H54 (cell line): ENCODE measurements at places on chromosomes 12 and 14.
A peak's percentile ranks its signal among the peaks of the same experiment; 100 is the strongest.

- DNase-seq = no peak
Observed at GRCh38 chr14:69318901-69319475, 59.0 kb downstream of the GALNT16 start.

- DNase-seq = no peak
Observed at GRCh38 chr14:80378084-80378690, 166.9 kb upstream of the DIO2 start.

DNA sequence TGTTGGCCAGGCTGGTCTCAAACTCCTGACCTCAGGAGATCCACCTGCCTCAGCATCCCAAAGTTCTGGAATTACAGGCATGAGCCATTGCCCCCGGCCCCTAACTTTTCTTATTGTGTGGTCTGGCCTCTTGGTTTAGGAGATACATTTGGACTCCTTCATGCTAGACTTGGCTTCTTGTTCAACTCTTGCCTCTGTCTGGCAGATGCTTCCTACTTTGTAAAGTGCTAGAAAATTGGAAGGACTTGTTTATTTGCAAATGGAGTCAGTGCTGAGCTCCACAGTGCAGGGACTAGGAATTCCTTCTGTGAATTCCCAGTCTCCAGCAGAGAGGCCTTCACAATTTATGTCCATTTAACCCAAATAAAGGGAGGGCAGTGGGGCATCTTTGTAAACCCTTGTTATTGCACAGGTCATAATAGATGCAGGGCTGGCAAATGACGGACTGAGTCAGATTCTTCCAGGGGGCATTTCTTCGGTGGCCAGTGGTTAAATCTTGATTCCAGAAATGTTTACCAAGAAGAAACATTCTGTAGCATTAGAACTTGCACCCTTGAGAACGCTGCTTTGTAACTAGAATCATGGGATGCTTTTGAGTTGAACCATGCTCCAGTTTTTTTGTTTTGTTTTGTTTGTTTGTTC, 73.8 kb upstream of the TBX3 start:
- DNase-seq = no peak

- DNase-seq = no peak
Observed at GRCh38 chr12:13443498-13443897, 247.0 kb downstream of the EMP1 start.

DNA sequence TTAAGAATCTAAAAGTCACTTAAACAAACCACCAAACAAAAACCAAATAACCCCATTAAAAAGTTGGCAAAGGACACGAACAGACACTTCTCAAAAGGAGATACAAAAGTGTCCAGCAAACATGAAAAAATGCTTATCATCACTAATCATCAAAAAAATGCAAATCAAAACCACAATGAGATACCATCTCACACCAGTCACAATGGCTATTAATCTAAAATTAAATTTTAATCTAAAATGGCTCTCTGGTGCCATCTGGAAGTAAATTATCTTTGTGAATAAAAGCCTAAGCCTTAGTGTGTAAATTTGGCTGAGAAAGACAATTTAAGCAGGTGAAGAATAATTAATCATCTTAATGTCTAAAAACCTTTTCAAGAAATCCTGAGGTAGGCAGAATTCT, 204.5 kb upstream of the PPFIA2 start:
- no peak for DNase-seq

DNA sequence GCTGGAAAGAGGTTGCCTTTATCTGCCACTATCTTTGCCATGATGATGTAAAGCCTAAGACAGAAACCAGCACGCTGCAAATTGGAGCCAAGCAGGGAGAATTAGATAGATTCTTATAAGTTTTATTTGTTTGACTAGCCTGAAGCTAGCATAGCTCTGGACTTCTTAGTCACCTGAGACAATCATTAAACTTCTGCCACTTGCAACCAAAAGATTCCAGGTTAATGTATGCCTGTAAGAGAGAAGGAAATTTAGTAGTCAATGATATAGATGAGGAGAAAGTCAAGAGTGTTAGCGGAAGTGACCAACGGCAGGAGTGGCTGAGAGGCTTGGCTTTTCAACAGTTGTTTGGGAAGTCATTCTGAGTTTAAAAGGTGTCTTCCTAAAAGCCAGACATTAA, 1106.6 kb downstream of the VRK1 start:
- DNase-seq = no peak

DNA sequence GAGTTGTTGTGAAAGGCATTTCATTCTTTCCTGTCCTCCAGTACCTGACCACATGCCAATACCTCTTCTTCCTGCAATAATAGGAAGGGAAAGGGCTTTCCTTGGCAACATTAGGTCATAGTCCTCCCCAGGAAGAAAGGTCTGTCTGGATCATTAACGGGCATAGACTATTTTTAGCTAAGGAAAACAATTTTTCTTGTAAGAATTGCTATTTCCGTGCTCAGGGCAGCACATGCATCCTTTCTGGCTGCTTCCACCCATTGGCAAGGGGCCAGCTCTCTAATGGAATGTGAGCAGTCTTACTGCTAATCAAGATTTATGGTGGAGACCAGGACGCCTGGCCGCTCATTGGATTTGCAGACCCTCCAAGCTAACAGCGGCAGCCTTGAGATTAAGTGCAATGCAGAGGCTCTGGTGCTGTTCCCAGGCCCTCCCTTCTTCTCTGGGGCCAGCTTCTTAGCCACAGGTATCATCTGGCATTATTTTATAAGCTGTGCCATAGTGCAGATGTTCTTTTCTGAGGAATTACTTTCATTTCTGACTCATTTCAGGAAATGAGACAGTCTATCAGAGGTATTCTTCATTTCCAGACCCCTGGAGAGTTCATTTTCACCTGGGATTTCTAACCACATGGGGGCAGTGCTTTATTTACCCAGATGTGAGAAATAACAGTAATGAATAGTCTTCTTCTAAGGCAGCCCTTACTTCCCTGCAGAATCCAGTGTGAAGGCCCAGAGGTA, 52.9 kb downstream of the ANO6 start:
- peak; percentile 24 for DNase-seq

DNA sequence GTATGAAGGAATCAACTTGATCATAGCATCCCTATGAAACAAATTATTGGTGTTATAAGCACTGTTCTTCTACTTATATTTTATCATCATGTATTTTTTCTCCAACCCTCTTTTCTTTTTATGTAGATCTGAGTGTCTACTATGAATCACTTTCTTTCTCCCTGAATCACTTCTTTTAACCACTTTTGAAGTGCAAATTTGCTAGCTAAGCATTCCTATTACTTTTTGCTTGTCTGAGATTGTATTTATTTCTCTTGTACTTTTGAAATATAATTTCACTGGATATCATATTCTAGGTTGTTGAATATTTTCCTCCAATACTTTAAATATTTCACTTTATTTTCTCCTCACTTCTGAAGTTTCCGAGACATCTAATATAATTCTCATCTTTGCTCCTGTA, 1282.3 kb upstream of the FLRT2 start:
- no peak for DNase-seq

GRCh38 chr14:64702493-64703394, 1.5 kb upstream of the PLEKHG3 start:
- no peak for DNase-seq

- no peak for DNase-seq
Observed at GRCh38 chr14:76131071-76131965, 20.4 kb upstream of the GPATCH2L start.

- no peak for DNase-seq
Observed at GRCh38 chr12:94433744-94434143, 25.9 kb downstream of the CEP83 start.

DNA sequence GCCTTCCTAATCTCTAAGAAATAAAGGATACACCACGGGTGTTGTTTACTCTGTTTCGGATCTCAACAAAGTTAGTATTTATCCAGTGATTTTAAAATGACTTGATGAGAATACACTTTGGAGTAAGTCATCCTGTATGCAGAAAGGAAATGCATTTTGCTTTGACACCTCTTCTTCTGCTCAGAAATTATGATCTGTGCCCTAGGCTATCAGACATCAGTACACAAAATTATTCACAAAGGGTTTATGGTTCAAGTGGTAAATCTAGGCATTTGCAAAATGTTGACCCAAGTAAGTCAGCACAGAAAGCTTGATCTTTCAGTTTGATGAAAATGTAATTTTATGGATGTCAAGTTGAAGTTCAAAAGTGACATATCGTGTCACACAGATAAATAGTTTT, 248.5 kb downstream of the ATP23 start:
- DNase-seq = no peak

DNA sequence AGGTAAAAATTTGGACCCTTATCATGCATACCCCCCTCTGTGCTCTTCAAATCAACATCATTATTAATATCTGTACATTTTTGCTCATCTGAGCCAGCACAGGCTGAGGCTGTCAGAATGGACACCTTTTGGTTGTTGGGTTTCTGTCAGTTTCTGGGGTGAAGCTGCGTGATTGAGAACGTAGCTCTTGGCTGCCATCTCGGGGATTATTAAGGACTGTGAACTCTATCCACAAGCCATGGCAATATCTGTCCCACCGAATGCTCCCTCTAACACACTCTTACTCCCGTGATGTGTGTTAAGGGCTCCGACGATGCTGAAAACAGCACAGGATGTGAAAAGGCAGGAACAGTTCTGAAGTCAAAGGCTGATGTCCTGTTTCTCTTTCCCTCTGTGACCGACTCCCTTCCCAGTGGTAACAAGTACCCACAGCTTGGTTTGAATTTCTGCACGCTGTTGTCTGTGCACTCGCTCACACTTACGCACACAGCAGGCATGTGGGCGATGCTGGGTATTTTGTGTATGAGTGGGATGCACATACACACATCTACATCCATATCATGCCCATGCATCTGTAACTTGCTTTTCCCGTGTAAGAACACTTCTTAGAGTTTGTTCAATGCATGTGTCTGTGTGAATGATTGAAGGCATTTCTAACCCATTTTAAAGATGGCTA, 405.6 kb downstream of the TMEM121 start:
- DNase-seq = no peak
